Prostate gland (tissue), 2 donors: ENCODE measurements at places on chromosomes 6 and 20.

DNA sequence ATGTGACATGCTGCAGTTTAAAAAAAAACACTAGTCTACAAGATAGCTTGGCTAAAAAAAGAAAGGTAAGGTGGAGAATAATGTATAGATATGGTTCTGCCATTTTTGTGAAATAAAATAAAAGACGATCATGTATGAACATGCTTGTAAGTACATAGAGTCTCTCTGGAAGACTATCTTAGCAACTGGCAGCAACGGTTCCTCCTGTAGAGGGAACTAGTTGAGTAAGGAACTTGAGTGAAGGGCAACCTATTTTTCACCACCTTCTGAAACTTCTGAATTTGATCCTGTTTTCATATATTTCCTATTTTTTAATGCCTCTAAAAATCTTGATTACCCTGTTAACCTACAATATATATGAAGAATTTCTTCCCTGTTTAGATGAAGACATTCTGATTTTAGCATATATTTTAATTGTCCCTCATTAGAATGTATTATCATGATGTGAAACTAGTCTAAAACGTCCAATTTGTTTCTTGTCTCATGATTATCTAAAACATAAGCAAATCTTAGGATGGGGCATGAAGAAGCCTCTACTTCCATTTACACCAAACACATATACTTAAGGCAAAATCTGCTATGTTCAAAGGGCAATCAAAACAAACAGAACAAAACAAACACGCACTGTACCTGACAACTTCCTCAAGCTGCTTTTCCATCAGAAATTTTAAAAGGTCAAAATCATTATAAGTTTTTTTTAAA lies 202.5 kb downstream of the ISM1 start:
- no peak for DNase-seq

DNA sequence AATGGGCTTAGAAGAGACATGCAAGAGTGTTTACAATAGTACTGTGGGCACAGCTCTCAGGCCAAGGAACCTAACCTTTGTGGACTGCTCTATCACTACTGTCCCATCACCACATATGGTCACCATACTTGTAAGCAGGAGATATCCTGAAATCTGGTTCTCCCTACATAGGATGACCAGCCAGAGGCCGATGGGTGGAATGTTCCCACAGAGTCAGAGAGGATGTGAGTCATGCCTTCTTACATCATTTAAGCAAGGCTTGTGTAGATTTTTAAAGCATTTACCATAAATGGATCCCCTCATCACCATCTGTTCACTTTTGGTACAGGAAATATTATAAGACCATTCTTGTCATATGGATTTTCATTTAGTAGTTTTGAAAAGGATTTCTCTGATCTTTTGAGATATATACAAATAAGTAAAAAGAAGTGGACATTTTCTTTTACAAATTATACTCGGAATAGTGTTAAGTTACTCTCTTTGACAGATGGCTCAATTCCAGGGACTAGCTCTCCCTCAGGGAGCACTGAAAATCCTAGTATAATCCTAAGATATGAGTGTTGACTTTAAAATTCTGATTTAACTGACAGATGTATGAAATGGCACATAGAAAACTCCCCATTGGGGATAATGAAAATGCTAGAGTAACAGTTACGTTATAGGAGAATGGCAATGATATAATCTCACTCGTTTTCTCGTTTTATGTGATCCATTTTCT lies 6.6 kb downstream of the HTR1B start:
- no peak for DNase-seq

- DNase-seq: no peak
Observed at GRCh38 chr6:14612016-14612980, 494.7 kb downstream of the CD83 start.

- no peak for DNase-seq
Observed at GRCh38 chr20:9149796-9150195, 80.9 kb downstream of the PLCB4 start.

DNA sequence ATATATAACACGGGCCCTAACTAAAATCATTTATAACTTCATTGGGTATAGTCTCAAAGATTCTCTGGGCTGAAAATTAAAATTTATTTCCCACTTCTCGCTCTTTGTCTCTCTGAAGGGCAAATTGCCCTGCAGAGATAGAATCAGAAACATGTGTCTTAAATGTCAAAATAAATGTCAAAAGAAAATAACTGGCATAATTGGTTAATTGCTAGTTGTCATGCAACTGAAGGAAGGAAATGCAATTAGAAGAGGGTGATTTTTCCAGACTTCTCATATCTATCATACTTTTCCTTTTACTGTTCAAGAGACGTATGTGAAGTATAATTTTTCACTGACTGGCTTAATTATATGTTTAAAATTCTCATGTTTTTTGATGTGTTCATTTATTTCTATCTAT lies 80.3 kb upstream of the HMGCLL1 start:
- DNase-seq: no peak

DNA sequence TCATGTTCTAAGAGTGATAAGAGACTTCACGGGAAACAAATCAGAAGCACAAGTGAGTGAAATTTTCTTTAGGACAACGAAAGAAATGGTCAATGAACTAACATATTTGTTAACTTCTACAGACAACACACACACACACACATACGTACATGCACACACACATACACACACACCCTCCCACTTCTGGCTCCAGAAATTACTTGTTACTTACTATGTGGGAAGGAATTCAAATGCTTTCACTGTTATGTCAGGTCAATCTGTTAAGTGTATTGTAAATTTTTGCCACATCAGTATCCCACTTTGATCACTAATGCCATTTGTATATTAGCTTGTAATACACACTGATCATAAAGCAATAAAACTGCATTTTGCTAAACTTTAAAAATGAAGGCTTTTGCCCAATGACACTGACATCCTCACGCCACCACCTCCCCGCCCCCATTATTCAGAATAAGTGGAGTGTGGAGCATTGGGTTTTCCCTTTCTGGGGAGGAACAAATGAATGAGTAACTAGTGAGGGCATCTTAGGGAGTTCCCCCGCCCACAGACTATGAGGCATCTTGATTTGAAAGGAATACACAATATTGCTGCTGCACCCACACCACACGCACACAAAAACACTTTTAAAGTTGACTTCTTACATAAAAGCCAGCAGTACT lies 76.2 kb downstream of the ATXN1 start:
- DNase-seq: no peak

DNA sequence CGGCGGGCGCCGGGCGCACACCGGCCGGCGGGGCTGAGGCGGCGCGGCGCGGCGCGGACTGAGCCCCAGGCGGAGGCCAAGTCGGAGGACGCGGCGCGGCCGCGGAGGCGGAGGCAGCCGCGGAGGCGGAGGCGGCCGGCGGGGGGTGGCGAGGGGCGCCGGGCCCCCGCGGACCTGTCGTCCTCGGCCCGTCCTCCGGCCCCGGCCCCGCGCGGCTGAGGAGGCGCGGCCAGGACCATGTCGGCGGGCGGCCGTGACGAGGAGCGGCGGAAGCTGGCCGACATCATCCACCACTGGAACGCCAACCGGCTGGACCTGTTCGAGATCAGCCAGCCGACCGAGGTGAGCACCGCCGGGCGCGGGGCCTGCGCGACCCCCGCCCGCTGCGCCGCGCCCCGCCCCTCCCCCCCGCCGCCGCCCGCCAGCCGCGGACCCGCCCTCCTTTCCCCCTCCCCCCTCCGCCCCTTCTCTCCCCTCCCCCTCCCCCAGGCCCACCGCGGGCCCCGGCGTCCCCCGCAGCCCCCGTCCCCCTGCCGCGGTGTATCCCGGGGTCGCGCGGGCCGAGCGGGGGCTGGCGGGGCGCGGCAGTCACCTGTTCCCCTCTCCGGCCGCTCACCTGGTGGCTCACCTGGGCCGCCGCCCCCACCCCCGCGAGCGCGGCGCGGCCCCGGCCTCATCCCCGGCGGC lies at the start of gene AFDN:
AFDN (plus strand) TSS at position 16 of the 687 bp plus-strand sequence; CDS start at position 238, 222 bp downstream.
- DNase-seq: no peak

DNA sequence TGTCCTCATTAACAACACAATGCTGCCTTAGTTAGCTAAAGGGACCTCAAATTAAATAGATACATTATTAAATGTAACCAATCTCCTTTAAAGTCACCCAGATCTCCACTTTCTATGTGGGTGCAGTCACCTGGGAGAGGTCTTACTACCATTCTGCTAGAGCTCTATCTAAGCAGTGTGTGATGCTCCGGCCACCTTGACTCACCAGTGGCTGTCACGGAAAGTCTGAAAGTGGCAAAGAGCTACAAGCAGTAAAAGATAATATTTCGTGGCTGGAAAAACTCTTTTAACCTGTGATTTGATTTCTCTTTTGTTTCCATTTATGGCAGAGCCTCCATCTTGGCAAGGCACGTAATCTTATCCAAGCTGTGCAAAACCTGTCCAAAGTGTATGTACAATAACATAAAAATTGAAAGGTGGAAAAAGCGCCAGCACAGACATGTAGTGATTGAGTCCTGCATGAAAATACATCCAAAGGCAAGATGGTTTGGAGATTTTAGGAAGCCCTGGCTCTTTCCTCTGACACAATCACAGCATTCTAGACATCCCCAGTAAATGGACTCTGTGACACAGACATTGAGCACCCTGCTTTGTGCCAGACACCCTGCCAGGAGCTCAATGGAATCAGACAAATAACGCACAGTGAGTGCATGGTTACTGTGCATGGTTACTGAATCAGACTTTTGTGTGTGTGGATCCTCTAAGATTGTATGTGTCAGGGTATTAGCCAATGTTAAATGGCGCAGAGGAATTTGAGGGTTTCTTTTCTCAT lies 116.6 kb downstream of the ADAT2 start:
- DNase-seq: no peak

GRCh38 chr20:32455901-32456701 lies 98.0 kb downstream of the ASXL1 start:
- DNase-seq: no peak
